ENCODE measurements at places on chromosomes 1 and 21. TPM values are rescaled to one million over a fixed set of nuclear protein-coding genes. Genes with fewer than 3 reads are reported as not detected.

DNA sequence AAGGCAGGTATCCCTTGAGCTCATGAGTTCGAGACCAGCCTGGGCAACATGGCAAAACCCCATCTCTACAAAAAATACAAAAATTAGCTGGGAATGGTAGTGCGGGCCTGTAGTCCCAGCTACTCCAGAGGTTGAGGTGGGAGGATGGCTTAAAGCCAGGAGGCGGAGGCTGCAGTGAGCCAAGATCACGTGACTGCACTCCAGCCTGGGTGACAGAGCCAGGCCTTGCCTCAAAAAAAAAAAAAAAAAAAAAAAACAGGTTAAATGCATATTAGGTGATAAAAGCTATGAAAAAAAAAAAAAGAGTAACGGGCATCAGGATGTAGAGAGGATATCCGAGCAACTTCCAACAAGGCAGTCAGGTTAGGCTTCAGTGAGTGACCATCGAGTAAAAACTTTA is 2.8 kb upstream of the SRRM1 start:
- no peaks in the 10 kb centered on the region for H3K36me3 ChIP-seq
- peaks cover 22% of the 10 kb centered on the region for H3K4me1 ChIP-seq
- no peaks in the 10 kb centered on the region for H3K27me3 ChIP-seq
- H3K27ac ChIP-seq = no peak overlapping the region
- H3K4me3 ChIP-seq = no peak overlapping the region
- no peak for DNase-seq

DNA sequence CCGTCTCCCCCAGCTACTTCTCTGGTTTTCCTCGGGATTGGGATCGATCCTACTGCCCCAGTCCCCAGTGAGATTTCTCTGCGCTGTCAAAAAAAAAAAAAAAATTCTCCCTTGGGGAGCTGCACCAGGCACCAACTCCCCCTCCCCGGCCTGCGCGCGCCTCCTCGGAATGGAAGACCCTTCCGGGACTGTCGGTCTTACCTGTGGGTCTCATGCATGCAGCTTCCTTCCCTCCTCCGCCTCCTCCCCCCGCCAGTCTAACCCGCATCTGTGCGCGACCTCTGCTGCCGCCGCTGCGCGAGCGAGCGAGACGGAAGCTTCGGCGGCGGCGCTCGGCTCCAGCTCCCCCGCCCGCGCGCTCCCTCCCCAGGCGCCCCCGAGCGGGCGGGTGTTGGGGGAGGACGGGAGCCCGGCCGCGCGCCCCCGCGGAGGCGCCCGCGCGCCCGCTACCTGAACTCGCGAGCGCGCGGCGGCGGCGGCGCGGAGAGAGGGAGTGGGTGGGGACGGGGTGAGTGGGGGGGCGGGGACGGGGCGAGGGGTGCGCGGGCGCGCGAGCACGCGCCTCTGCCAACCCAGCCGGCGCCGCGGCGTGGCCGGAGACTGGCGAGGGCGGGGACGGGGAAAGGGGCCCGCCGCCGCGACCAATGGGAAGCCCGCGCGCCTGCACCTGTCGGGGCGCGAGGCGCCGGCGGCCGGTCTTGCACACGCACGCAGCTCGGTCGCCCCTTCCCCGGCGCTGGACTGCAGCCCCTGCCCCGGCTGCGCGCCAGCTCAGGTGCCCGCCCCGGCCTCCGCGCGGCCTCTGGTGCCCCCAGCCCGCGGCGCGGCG is at the start of gene SUSD4:
SUSD4 (minus strand) TSS at position 321 of the 829 bp plus-strand sequence. CDS start 751 bp downstream, outside the sequence.
- H3K36me3 ChIP-seq = no peaks in the 10 kb centered on the region
- H3K27ac ChIP-seq = no peak within 1 kb of the TSS
- H3K27me3 ChIP-seq = peaks cover 59% of the 10 kb centered on the region
- peaks cover 7% of the 10 kb centered on the region for H3K4me1 ChIP-seq

DNA sequence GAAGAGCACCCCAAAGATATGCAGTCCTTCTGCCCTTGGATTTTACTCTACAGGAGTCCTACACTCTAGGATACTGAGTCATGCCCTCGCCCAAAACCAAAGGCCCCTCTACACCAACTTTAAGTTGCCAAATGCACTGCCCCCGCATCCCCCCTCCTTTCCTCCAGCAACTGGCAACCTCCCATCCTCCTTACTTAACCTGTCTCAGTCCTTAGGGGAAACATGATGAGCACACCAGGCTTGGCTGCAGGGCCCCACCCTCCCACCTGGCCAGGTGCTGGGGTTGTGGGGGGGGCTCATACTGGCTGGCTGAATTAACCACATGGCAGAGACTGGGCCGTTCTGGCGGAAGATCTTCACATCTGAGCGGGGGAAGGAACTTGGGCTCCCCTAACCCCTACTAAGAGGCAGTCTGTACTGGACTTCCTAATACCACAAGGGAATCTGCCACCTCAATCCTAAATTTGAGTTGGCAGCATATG is 1.2 kb downstream of the HDGF start:
- peak overlapping the region; percentile 88 for H3K27ac ChIP-seq
- H3K4me1 ChIP-seq = peaks cover 54% of the 10 kb centered on the region
- H3K36me3 ChIP-seq = peaks cover 12% of the 10 kb centered on the region
- DNase-seq = peak; percentile 88
- no peaks in the 10 kb centered on the region for H3K27me3 ChIP-seq

DNA sequence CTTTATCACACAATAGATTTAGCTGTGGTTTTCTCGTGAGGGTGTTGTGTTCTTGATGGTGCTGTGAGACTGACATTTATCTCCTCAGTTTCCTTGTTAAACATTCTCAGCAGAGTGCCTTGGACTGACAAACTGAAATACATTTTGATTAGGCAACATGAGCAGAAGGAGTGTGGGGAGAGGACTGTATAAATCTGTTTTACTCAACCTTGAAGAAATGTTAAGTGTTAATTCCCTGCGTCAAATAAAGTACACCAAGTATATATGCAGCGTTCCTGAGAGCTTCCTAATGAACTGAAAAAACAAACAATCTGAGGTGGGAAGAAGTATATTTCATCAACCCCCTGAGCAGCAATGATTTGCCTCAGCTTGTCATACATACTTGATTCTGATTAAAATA is 540.3 kb upstream of the B3GALT2 start:
- H3K4me3 ChIP-seq = no peak overlapping the region
- H3K4me1 ChIP-seq = no peaks in the 10 kb centered on the region
- no peaks in the 10 kb centered on the region for H3K36me3 ChIP-seq
- H3K27me3 ChIP-seq = no peaks in the 10 kb centered on the region
- peak; percentile 1 for DNase-seq
- no peak overlapping the region for H3K27ac ChIP-seq

DNA sequence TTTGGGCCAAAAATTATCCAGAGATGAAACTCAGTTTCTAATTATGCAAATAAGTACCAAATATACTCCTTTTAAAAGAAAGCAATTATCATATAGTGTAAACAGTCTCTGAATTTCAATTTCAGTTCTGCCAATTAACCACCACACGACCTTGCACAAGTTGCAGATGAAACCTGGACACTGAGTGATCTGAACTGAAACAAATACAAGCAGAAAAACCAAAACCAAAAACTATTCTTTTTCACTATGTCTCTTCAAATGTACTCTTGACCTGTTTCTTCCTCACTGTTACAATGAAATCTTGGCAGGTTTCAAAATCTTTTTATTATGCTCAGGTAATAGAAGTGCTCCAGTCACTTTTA is 79.2 kb downstream of the TYW3 start:
- H3K36me3 ChIP-seq = no peaks in the 10 kb centered on the region
- no peaks in the 10 kb centered on the region for H3K4me1 ChIP-seq
- no peak overlapping the region for H3K4me3 ChIP-seq
- no peak overlapping the region for H3K27ac ChIP-seq
- DNase-seq = no peak
- no peaks in the 10 kb centered on the region for H3K27me3 ChIP-seq

DNA sequence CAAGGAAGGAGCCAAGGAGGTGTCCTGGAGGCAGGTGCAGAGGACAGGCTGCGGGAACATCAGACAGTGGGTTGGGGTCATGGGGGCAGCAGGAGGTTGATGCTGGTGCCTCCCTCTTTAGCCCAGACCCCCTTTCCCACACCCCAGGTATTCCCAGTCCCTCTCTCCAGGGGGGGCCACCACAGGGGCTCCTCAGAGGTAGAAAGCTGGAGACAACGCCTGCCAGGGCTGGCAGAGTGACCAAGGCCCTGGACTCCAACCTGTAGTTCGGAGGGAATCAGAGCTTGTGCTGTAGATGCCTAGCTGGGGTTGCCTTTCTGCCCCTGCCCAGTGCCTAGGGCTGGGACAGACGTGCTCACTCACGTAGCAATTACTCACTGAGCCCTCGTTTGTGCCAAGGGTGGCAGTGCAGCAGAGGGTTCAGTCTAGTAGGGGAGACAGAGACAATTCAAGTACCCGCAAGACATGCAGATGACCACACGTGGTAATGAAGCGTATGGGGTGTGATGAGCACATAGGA is 148.2 kb downstream of the PTPRU start:
- no peak for DNase-seq
- no peak overlapping the region for H3K4me3 ChIP-seq
- no peaks in the 10 kb centered on the region for H3K27me3 ChIP-seq
- H3K27ac ChIP-seq = no peak overlapping the region
- H3K4me1 ChIP-seq = peaks cover 7% of the 10 kb centered on the region
- H3K36me3 ChIP-seq = no peaks in the 10 kb centered on the region

DNA sequence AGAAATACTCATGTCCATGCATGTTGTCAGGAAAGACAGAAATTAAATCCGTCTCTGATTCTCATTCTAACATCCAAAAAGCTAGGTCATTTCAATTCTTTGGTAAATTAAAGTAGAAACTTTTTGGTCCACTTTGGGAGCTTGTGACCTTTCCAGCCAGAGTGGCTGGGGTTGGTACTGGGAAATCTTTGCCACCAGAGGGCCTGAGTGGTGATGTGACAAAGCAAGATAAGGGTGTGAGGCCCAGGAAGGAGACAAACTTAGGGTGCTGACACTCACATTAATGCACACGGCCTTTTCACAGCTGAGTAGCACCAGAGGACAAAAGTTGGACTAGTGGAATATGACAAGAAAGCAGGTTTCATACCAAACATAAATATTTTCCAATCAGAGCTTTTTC is 144.3 kb downstream of the DNM3 start:
- no peaks in the 10 kb centered on the region for H3K27me3 ChIP-seq
- no peaks in the 10 kb centered on the region for H3K36me3 ChIP-seq
- no peak overlapping the region for H3K4me3 ChIP-seq
- H3K4me1 ChIP-seq = no peaks in the 10 kb centered on the region
- DNase-seq = no peak

Gene ZNF695
- 1.2 TPM for total RNA-seq

Gene PRSS38
- total RNA-seq = not detected

Gene CYP4Z1
- not detected for total RNA-seq

Data from osteoblast (primary cell).